ENCODE measurements at places on chromosomes 2 and 18.

GRCh38 chr2:43225093-43225787, 1.2 kb downstream of the ZFP36L2 start:
- DNase-seq, result peak; percentile 72

GRCh38 chr18:46764586-46764985, 7.7 kb upstream of the ST8SIA5 start:
- no peak for DNase-seq

DNA sequence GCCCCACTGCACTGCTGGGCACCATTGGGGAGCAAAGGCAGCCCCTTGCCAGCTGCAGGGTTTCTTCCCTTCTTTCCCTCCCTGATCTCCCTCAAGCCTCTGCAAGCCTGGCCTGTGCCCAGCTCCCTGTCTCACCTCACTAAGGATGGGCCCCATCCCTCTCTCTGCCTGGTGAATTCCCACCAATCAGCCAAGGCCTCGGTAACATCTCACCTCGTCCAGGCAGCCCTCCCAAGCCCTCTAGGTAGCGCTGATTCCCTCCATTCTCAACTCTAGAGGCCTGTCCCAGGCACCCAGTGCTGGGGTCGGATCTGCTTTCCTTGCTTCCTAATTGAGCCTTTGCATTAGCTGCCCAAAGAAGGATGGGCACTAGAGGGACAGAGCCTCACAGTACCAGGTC, 63.0 kb downstream of the CELF4 start:
- DNase-seq, result no peak

- no peak for DNase-seq
These were observed 459.1 kb downstream of the CDH2 start for GRCh38 chr18:27717816-27718215.

GRCh38 chr2:176260689-176261088, 8.6 kb upstream of the MTX2 start:
- DNase-seq, result no peak

DNA sequence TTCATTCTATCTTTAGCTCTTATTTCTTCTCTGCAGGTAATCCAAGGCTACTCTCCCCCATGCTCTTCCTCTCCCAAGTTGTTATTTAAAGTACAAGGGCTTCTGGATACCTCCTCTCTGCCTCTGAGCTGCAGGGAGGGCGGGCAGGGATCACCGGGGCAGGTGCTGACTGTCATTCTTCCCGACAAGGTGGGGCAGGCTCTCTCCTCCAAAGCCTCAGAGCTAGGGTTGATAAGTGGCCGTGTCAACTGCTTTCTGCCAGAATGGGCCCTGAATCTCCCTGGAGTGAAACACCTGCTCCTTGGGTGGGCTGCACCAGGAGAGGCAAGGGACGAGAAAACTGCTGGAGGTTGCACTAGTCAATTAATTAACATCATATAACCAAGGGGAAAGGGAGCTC, 250.3 kb downstream of the SLC4A3 start:
- DNase-seq, result no peak

GRCh38 chr2:45255563-45255962, 246.3 kb upstream of the SIX2 start:
- DNase-seq, result no peak

DNA sequence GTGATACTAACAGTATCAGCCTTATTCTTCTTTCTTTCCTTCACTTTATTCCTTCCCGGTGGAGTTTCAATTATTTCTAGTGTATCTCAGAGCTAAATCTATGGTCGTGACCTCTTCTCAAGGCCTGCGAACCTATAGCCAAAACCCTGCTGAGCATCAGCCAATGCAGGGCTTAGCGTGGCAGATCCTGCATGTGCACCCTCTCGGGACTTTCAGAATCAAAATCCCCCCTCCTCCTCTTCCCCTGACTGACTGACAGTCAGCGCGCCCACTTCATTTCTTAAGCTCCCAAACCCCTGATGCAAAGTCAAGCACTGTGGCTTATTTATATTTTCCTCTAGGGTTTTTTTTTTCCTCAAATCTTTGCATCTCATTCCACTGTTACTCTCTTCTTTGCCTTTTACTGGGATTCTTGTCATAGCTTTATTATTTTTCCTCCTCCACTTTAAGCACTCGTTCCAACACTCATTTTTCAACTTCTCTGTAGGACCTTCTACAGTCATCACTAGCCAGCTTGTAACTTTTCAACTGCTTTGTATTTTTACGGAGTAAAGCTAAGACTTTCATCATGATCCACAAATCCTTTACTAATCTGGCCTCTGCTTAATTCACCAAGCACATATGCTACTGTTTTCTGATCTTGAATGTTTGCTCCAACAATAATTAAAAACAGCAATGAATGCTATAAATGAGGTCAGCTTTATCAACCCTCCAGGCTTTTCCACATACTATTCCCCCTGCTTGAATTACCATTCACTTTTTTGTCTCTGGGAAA, 896.5 kb upstream of the PIK3C3 start:
- peak; percentile 22 for DNase-seq

- DNase-seq, result peak; percentile 42
These were observed 18.0 kb upstream of the KLHL23 start for GRCh38 chr2:169715379-169716237.

DNA sequence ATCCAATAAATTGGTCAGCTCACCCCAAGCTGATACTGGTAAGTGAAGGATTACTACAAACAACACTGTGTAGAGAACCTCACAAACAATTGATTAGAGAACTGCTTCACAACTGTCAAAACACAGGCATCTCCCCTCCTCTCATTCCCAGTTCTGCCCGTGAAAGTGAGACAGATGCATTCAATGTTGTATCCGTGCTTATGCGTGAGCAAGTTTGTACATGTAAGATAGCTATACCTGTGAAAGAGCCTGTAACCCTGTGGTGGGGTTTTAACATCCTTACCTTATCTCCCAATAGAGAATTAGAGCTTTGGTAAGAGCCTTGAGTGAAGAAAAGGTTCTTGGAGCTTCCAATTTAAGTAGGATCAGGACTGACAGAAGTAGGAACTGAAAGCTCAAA, 9.1 kb downstream of the MARCHF4 start:
- DNase-seq, result no peak

GRCh38 chr2:114786901-114787300, 344.5 kb downstream of the DPP10 start:
- no peak for DNase-seq

DNA sequence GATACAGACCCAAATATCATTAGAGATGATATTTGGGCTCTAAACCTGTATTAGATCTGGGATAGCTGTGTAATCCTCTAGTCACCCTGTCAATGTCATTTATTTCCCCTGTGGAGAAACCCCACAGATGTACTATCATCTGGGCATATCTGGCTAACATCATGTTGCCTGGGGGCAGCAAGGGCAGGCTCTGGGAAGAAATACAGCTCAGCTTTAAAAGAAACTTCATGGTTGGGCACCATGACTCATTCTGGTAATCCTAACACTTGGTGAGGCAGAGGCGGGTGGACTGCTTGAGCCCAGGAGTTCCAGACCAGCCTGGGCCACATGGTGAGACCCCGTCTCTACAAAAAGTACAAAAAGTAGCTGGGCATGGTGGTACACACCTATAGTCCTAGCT, 282.5 kb downstream of the SLC8A1 start:
- peak; percentile 53 for DNase-seq

- DNase-seq, result peak; percentile 43
These were observed 12.2 kb upstream of the ME2 start for GRCh38 chr18:50866765-50867164.

- no peak for DNase-seq
These were observed 66.4 kb upstream of the MMADHC start for GRCh38 chr2:149653831-149654445.

DNA sequence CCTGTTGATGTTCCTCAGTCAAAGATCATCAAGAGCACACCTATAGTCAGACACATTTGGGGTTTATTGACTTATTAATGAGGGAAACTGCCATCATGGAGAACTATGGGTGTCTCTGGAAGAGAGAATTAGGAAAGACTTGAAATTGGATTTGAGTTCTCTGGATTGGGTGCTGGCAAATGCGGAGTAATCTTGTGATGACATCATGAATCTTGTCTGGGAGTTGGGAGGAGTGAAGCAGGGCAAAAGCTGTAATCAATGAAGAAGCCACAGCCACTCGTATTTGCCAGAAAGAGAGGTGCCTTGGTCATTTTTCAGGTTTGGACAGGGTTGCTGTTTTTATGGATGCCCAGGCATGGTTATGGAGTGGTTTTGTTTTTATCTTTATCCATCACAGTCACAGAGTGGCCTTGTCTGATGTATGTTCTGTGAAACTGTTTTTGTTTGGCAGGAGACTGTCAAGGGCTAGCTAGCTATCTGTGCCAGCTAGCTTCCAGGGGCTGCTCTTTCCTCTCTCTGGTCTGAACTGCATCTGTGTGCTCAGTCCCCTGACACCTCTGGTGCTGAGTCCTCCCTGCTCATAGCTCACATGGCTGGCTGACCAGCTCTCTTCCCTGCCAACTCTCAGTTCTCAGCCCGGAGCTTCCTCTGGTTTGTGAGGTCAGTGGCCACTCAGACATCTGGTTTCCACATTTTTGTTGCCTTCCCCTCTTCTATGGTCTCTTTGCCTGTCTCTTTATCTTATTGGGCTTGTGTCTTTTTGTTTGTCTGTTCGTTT, 193.4 kb upstream of the RMP24 start:
- DNase-seq, result no peak
